ENCODE measurements at places on chromosomes 2 and 18.
A peak's percentile ranks its signal among the peaks of the same experiment; 100 is the strongest.

DNA sequence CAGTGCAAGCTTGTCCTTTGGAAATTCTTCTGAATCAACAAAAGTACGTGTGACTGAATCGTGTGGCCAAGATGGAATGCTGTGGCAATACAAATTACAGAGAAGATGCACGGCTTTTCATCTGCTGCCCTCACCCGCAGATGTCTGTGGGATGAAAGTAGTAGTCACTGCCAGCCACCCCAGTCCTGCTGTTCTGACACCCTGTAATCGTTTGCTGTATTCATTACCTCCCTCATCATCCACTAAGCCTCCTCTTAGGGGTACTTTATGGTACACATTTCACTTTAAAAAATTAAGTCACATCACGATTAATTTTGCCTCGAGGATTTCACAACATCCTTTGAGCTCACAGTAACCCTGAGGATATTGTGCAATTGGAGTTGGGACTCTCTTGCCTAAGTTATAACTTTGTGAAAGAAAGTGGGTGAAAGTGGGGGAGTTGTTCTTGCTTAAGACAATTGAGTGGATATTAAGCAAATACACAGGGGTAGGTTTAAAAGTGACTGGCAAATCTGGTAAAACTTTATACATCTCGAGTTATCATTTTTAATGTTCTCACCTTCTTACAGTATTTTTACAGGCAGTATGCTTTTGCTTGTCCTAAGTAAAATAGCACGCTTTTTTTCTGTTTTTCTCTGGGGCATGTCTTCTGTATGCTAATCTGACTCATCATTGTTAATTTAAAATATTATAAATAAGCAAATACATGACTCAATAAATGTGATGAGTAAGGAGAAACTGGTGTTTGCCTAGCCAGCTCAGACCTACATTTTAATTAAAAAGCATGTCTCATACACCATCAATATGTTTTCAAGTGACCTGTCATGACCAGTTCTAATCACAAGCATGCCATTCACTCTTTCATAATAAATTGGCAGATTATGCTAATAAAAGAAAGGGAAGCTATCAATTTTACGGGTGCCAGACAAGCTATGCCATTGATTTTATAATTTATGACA, 680.9 kb downstream of the IRS1 start:
- DNase-seq: peak; percentile 80

GRCh38 chr2:71804281-71804751, 343.3 kb downstream of the CYP26B1 start:
- no peak for DNase-seq

GRCh38 chr2:236168110-236169080, at the start of gene GBX2:
TSS of gene GBX2 (minus strand) at chr2:236168386. CDS start at chr2:236167971, 415 bp downstream.
- no peak for DNase-seq

GRCh38 chr2:99365661-99366060, 28.5 kb downstream of the EIF5B start:
- no peak for DNase-seq

All from suppressor macrophage treated with lipopolysaccharide for 1 hour (primary cell).